ENCODE measurements at places on chromosomes 2 and 18.

- no peak overlapping the region for H3K4me3 ChIP-seq
- H3K27me3 ChIP-seq, result no peaks in the 10 kb centered on the region
- no peaks in the 10 kb centered on the region for H3K4me1 ChIP-seq
- H3K27ac ChIP-seq, result no peak overlapping the region
Observed at GRCh38 chr2:111944531-111945210, 46.3 kb downstream of the MERTK start.

- no peak overlapping the region for H3K27ac ChIP-seq
- no peak overlapping the region for H3K4me3 ChIP-seq
- H3K4me1 ChIP-seq, result no peaks in the 10 kb centered on the region
Observed at GRCh38 chr2:200693836-200694470, 108.1 kb downstream of the AOX1 start.

DNA sequence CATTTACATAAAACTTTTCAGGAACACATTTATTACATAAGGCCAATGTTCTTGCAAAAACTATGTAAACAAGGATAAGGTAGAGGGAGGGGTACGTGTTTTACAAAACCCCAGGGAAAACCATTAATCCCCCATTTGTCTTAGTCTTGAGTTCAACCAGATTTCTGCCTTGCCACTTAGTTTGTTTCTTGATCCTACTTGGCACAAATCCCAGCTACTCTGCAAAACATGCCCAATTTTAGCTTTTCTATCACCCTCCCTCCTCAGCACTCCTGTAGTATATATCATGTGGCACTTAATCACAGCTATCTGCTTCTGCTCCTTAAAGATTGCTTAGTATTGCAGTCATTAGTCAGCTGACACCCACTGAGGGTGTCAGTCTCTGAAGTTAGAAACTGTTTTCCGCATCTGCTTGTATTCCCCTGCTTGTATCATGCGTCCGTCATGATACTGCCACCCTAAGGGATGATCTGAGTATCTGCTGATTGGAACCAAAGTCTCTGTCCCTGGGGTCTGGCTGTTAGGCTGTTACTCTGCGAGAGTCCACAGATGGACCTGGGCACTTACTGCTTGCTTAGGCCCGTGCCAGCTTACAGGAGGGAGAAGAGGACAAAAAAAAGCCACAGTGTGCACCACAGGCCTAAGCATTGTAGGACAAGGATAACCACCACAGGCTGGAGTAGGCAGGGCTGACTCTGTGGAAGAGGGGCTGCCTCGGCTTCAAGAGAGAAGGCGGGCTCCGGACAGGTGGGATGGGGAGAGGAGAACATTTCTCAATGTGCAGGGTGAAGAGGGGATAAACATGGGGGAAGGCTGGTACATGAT lies 82.2 kb downstream of the EPAS1 start:
- DNase-seq, result no peak
- H3K4me1 ChIP-seq, result no peaks in the 10 kb centered on the region
- no peak overlapping the region for H3K4me3 ChIP-seq

DNA sequence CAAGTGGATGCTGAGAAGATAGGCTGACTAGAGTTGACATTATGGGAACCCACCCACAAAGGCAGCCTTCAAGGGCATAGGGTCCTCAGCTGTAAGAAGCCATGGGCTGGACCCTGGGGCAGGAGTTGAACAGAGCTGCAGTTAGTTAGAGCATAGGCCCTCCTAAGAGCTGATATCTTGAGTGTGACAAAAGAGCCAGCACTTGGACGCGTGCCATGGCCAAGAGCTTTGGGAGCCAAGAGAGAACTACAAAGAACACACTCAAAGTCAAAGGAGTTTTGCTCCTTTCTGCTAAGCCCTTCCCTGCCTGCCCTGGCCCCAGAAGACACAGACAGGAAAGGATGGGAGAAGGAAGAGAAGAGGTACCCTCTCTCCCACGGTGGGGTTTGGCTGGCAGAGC lies 29.9 kb upstream of the AGAP1 start:
- DNase-seq, result no peak
- H3K27me3 ChIP-seq, result peaks cover 4% of the 10 kb centered on the region
- H3K36me3 ChIP-seq, result no peaks in the 10 kb centered on the region
- H3K4me3 ChIP-seq, result no peak overlapping the region
- H3K27ac ChIP-seq, result no peak overlapping the region
- no peaks in the 10 kb centered on the region for H3K4me1 ChIP-seq

DNA sequence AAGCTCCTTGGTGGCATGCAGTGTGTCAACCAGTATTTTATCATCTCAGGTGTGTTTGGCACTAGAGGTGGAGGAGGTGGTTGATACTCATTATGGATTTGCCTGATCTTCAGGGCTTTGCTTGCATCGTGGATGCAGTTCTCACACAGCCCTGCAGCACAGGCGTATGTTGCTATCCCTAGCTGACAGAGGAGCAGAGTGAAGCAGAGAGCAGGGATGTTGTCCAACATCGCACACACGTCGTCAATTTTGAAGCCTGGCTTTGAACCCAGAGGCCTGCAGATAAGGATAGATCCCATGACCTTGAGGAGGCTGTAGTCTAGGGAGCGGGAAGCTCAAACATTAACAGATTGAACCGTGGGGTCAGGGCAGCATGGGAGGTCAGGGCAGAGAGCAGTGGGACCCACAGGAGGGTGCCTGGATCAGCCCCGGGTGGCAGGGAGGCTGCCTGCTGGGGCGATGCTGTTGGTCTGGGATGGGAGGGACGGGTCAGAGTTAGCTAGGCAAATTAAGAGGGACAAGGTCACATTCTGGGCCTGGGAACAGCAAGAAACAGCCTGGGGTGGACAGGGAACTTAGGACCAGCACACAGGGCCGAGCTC lies 4.2 kb downstream of the RNF144A start:
- peaks cover 65% of the 10 kb centered on the region for H3K4me1 ChIP-seq
- H3K4me3 ChIP-seq, result no peak overlapping the region
- no peak overlapping the region for H3K27ac ChIP-seq
- no peak for DNase-seq
- no peaks in the 10 kb centered on the region for H3K27me3 ChIP-seq
- H3K36me3 ChIP-seq, result no peaks in the 10 kb centered on the region

DNA sequence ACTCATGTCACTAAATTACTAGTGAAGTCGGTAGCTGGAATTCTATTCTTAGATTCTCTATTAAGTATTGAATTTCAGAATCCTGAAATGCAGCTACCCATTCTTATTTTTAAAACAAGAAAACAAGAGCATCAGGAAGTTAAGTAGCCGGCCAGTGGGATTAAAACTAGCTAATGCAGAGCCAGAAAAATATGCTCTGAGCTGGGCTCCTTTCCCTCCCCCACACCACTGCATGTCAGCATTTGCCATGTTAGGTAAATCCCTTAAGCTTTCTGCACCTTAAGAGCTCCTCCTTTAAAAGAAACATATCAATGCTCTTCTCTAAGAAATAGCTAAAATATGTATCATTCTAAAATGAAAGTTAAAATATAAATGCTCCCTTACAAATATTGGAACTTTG lies 72.2 kb upstream of the MFF start:
- no peak for DNase-seq
- no peaks in the 10 kb centered on the region for H3K36me3 ChIP-seq
- H3K4me1 ChIP-seq, result no peaks in the 10 kb centered on the region

- H3K27me3 ChIP-seq, result no peaks in the 10 kb centered on the region
- no peaks in the 10 kb centered on the region for H3K36me3 ChIP-seq
- no peak overlapping the region for H3K4me3 ChIP-seq
Observed at GRCh38 chr2:151568501-151568900, 158.8 kb downstream of the RIF1 start.

- DNase-seq, result no peak
- no peak overlapping the region for H3K27ac ChIP-seq
- H3K27me3 ChIP-seq, result no peaks in the 10 kb centered on the region
Observed at GRCh38 chr2:167127135-167127534, 238.9 kb downstream of the XIRP2 start.

- H3K27me3 ChIP-seq, result no peaks in the 10 kb centered on the region
- no peak overlapping the region for H3K4me3 ChIP-seq
- DNase-seq, result no peak
- H3K4me1 ChIP-seq, result no peaks in the 10 kb centered on the region
- H3K36me3 ChIP-seq, result no peaks in the 10 kb centered on the region
- H3K27ac ChIP-seq, result no peak overlapping the region
Observed at GRCh38 chr18:21163647-21164547, 52.3 kb upstream of the ROCK1 start.

GRCh38 chr2:239694487-239694886 lies 293.7 kb upstream of the HDAC4 start:
- no peaks in the 10 kb centered on the region for H3K27me3 ChIP-seq
- no peak overlapping the region for H3K27ac ChIP-seq
- no peak for DNase-seq
- H3K36me3 ChIP-seq, result no peaks in the 10 kb centered on the region
- H3K4me3 ChIP-seq, result no peak overlapping the region
- no peaks in the 10 kb centered on the region for H3K4me1 ChIP-seq

GRCh38 chr2:49154140-49154539 lies at the start of gene FSHR:
Gene FSHR, minus strand, starts transcription at chr2:49154515. Its CDS starts 98 bp downstream, at chr2:49154417.
- no peaks in the 10 kb centered on the region for H3K36me3 ChIP-seq
- no peak within 1 kb of the TSS for H3K27ac ChIP-seq
- no peaks in the 10 kb centered on the region for H3K4me1 ChIP-seq
- H3K27me3 ChIP-seq, result no peaks in the 10 kb centered on the region

DNA sequence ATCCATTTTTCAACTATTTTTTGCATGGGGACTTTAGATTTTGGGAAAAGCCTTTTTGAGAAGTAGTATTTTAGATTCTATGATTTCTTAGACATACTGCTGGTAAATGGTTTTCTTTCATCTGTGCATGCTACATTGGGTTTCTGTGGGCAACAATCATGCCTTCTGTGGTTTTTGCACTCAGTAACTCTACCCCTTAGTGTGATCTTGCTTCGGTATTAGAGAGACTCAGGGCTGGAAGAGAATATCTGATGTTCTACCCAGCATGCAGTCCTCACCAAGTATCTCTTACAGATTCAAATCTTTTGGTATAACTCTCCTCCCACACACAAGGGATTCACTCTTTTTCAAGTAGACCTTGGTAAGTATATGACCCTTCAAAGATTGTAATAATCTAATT lies 183.0 kb downstream of the PMAIP1 start:
- no peaks in the 10 kb centered on the region for H3K36me3 ChIP-seq
- no peak overlapping the region for H3K4me3 ChIP-seq
- no peak overlapping the region for H3K27ac ChIP-seq
- no peaks in the 10 kb centered on the region for H3K27me3 ChIP-seq

GRCh38 chr18:49879271-49879580 lies 65.9 kb upstream of the ACAA2 start:
- no peak overlapping the region for H3K4me3 ChIP-seq
- no peak for DNase-seq
- H3K36me3 ChIP-seq, result no peaks in the 10 kb centered on the region

DNA sequence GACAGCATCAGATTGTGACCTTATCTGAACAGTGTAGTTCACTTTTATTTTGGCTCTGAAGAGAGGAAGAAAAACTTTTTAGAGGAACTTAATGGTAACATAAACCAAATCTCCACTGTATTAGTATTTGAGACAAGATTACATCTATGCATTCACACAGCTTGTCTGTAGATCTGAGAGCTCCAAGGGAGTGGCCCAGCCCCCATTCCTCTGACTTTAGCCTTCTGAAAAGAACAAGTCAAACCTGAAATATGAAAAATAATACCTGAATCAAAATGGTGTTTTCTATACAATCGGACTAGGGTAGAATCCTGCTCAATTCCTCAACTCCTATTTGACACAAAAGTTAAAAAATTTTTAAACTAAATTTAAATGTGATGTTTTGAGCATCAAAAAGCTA lies 23.1 kb downstream of the STARD7 start:
- H3K4me1 ChIP-seq, result no peaks in the 10 kb centered on the region
- peaks cover 32% of the 10 kb centered on the region for H3K36me3 ChIP-seq
- no peak for DNase-seq
- H3K27me3 ChIP-seq, result no peaks in the 10 kb centered on the region

DNA sequence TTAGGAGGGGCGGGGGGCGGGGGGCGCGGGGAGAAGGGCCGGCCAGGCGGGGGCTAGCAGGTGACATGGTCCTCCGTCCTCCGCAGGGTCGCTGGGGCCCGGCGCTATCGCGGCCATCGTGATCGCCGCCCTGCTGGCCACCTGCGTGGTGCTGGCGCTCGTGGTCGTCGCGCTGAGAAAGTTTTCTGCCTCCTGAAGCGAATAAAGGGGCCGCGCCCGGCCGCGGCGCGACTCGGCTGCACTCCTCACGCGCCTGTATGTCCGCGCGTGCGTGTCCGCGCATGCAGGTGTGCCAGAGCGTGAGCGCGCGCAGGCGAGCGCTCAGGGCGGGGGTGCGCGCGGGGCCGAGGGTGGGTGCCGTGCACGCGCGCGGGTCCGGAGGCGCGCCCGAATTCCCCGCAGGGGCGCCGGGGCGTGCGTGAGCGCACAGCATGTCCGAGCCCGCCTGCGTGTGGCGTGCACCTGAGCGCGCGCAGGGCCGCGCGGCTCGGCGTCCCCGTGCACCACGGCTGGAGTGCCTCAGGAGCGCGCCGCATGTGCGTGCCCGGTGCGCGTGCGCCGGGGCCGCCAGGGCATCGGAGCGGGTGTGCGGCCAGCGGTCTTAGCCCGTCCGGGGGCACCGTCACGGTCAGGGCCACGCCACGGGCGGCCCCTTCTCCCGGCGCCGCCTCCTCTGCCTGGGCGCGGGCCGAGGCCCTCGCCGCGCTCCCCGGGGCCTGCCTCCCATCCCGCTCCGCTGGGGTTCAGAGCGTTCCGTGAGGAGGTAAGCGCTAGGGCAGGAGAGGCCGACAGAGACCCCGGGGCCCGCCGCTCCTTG lies 6.3 kb downstream of the SNORC start:
- peaks cover 4% of the 10 kb centered on the region for H3K27me3 ChIP-seq
- peak; percentile 24 for DNase-seq
- no peak overlapping the region for H3K27ac ChIP-seq
- H3K36me3 ChIP-seq, result no peaks in the 10 kb centered on the region
- H3K4me3 ChIP-seq, result no peak overlapping the region

DNA sequence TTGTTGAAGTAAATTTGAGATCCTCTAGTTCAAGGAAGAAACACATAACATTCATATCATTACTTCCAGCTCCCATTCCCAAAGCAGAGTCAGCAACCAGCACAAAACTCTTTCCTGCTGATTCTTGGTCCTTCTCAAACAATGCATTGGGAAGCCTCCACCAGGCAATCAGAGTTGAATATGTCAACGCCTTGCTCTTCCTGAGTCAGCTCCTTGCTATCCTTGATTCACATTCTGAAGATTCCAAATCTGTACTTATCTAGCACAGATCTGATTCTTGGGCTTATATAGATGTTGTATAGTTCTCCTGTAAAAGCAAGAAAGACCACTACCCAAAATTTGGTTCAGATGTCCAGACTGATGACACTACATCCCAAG lies 29.6 kb downstream of the CFAP210 start:
- H3K27ac ChIP-seq, result no peak overlapping the region
- no peaks in the 10 kb centered on the region for H3K4me1 ChIP-seq
- no peaks in the 10 kb centered on the region for H3K36me3 ChIP-seq
- no peaks in the 10 kb centered on the region for H3K27me3 ChIP-seq
- no peak overlapping the region for H3K4me3 ChIP-seq
- no peak for DNase-seq

DNA sequence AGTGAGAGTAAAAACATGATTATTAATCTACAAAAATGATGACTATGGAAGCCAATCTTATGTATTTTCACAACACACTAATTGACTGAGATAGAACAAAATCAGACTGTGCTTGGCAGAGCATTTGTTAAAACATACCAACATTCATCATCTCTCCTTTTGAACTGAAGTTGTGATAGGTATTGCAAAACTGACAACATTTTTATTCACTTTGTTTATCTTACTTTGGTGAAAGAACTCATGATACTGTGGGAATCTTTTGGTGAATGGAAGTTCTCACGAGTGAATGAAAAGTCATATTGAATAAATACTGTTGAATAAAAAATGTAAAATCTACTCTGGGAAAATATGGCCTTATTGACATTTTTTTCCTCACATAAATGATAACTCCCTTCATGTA lies 1430.2 kb upstream of the PIK3C3 start:
- H3K4me3 ChIP-seq, result no peak overlapping the region
- no peaks in the 10 kb centered on the region for H3K27me3 ChIP-seq
- no peaks in the 10 kb centered on the region for H3K36me3 ChIP-seq
- DNase-seq, result no peak
- no peaks in the 10 kb centered on the region for H3K4me1 ChIP-seq
- H3K27ac ChIP-seq, result no peak overlapping the region
